Stimulated activated memory B cell treated with anti-CD40 and anti-IgM and Interleukin-4, amounts not matched to agents 10 μg/mL and 1 μg/mL and 100 μg/mL, for 72 hours (primary cell): ENCODE measurements at places on chromosomes 3 and 15.

DNA sequence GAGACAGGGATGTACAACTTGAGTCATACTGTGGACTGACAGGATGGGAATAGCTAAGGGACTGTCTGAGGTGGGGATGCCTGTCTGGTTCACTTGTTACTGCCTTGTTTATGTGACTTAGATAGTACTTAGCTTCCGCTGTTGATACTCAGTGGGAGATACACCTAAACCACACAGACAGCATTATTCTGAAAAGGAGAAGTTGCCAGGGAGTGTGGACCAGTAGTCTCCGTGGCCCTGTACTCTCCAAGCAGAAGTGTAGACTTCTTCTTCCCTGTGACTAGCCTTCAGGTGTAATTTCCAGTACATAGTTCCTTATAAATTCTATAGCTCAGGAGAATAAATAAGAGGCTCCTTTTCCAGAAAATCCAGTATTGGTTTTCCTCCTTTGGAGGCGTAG, 5.1 kb downstream of the HIGD2B start:
- peak; percentile 49 for ATAC-seq

GRCh38 chr15:47929138-47929803, 191.5 kb upstream of the SLC24A5 start:
- no peak for ATAC-seq

DNA sequence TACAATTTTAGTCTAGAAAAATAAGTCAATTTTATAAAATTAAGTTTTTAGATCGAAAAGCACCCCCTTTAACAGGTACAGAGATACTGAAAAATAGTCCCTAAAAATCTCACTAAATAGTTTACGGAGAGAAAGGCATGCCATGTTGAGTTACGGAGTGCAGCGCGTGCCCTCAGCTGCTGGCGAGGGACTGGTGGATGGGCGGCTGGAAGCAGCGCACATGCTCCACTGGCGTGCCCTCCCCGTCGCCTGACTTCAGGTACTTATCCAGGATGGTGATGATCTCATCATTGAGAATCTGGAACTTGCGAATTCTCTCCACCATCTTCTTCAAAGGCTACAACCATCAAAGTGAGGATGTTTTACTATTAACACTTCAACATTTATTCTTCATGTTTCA, 31.4 kb downstream of the NIPA2 start:
- no peak for ATAC-seq

DNA sequence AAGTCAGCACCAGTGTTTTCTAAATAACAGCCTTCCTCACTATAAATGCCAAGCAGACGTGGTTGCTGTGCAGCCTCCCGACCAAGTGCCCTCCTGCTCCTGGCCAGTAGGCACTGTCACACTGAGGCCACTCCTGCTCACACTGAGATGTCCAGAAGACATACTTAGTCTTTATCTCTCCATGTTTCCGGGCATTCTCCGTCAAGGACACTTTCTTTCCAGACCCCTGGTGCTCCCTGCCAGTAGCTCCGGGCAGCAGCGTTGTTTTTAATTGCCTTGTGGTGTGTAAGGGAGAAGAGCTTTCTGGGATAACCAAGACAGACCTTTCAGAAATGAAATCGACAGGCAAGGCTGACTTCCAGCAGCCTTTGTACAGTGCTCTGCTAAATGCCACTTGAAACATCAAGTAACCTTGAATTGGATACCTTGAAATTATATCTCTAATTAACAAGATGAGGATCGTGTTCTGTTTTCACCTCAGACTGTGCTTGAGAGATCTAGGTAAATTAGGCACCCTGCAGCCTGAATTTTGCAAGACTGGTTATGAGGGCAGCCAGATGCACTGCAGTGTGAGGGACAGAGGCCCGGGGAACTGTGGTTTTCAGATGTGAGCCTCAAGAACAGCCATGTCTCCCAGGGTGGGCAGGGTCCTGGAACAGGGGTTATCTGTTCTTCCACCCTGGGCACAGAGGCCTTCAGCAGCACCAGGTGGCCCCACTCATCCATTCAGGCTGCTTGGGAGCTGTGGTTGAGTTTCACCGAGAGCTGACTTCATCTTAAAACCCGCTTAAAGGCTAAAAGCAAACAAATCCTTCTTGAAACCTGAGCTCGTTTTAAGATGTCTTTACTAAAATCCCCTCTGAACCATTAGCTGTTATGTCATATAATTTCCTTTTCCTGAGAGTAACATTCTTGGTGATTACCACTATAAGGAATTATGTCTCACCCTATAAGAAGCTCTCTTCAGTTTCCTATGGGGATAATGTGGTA, 105.5 kb upstream of the IL12A start:
- no peak for ATAC-seq

DNA sequence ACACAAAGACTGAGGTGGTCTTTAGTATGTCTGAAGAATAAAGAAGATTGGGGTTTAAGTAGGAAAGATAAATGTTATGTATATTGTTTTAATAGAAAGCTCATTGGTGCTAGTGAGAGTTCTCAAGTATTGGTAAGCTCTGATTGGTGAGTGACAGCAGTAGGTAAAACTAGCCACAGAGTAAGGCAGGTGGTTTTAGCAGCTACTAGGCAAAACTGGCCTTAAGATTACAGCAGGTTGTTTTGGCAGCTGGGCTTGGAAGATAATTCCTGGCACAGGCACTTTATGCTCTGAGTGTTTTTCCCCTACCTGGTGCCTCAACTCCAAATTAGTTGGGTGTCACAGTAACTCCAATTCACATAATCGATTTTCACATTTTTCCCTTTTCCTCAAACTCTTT, 66.3 kb downstream of the STAG1 start:
- no peak for ATAC-seq

DNA sequence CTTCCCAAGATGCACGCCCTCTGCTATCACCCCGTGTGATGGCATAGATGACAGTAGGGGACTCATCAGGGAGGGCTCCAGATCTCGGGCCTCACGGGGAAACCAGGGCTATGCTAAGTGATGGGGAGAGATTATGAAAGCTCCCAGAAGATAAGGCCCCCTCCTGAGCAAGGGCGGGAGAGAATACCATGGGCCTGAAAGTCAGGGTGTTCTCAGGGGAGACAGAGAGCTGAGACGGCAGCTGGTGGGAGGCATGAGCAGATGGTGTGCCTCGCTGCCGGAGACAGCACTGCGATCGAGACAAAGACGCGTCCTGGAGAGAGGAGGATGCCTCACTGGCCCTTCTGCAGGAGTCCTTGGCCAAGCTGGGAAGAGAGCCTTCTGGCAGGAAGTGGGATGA, 106.5 kb upstream of the ADPGK start:
- no peak for ATAC-seq

DNA sequence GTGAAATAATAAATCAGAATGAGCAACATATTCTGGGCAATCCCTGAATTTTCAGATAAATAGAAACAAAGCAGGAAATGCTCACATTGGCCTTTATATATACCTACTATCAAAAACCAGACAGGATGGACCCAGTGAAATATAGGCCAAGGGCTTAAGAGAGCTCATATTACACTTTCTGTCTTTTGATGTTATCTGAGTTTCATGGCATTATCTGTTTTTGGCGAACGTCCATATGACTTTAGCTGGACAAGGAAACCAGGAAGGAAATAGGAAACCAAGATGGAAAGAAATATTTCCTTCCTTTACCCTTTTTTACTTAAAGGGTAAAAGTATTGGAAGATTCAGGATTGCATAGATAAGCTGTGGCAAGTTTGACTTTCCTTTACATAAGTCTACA, 274.8 kb downstream of the THSD4 start:
- ATAC-seq, result no peak

DNA sequence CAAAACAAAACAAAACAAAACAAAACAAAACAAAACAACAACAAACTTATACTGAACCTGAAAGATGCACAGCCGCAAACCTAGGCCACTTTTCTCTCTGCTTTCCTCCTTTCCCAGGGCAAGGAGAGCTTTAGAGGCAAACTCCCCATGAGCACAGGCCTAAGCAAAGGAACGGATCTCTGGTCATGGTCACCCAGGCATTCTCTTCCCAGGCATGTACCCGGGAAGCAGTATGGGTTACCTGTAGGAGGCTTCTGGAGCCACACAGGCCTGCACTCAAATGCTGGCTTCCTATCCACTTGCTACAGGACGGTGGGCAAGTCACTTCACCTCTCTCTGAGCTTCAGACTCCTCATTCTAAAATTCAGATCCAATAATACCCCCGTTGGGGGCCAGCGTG, 171.8 kb downstream of the SMAD6 start:
- no peak for ATAC-seq

DNA sequence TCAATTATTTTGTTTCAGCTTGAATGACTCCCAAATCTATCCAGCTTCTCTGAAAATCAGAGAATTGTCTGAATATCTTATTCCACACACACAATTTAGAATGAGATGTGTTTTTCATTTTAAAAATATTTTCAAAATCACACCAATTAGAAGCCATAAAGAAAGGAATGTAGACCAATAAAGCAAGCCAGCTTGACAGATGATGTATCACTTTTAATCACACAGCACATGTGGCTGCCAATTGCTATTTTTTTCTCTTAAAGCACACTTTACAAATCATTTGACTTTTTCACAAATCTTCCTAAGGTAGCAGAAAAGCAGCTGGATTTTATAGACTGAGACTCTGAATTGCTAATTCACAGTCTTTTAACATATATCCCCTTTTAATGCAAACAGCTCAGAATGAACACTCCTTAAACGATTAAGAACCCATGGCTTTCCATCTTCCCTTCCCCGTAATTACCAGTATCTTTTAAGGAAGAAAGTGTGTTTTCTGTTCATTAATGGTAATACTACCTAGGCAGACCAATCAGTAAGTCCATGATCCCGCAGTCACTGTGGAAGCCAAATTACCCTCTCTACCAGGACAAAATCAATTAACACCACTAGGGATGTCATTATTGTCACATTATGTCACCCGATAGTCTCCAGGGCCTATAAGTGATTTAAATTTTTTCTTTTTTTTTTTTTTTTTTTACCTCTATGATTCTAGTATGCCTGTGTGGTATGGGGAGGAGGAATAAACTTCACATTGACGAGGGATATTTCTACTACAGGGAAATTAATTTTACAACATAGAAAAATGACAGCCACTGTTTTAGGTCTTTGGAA, 250.0 kb upstream of the VEPH1 start:
- no peak for ATAC-seq

DNA sequence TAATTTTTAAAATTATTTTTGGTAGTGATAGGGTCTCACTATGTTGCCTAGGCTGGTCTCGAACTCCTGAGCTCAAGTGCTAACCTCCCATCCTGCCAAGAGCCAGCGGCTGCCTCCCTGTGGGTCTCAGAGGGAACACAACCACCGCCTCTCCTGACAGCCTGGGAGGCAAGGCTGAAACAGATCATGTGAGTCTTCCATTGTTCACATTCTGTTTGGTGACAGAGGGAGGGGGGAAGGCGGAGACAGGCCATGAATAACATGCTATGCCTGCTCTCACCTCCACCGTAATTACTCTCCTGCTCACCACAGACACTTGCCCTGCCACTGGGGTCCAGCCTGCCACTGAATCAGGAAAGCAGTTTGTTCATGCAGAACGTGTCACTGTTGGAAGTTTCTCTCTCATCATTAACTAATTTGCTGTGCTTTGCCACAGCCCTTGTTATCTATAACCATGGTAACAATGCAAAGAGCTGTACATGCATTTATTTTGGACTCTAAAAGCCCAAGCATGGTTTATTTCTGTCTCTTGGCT, 78.4 kb upstream of the RASGRF1 start:
- ATAC-seq, result no peak

DNA sequence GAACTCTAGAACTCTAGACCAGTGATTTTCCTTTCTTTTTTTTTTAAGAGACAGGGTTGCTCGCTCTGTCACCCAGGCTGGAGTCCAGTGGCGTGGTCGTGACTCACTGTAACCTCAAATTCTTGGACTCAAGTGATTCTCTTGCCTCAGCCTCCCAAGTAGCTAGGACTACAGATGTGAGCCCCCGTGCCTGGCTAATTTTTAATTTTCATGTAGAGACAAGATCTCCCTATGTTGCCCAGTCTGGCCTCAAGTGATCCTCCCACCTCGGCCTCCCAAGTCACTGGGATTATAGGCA, 359.6 kb downstream of the SHQ1 start:
- no peak for ATAC-seq

- ATAC-seq, result no peak
These were observed 280.2 kb upstream of the NR2E3 start for GRCh38 chr15:71530116-71530515.

GRCh38 chr3:34256021-34256420, 457.6 kb downstream of the PDCD6IP start:
- no peak for ATAC-seq
